ENCODE measurements at places on chromosomes 16 and 17.

- no peak for DNase-seq
Observed at GRCh38 chr17:39920218-39921210, 2.1 kb upstream of the GSDMB start.

GRCh38 chr17:41559548-41559947, 12.3 kb downstream of the KRT9 start:
- no peak for DNase-seq

GRCh38 chr17:33200587-33200986, 92.5 kb downstream of the ASIC2 start:
- DNase-seq: no peak

GRCh38 chr17:17493249-17493985, 2.8 kb downstream of the RASD1 start:
- DNase-seq: no peak

DNA sequence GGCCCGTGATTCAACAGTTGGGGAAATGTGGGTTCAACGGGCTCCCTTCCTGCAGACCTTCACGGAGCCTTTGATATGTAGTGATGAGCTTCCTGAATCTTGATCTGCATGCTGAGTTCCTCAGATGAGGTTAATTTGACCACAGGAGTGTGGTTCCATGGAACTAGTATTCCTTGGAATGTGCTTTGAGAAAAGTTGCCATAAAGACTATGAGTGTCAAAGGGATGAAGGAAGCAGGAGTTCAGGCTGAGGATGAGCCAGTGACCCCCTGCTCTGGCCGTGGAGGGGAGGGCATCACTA, 229.2 kb downstream of the MSI2 start:
- no peak for DNase-seq

DNA sequence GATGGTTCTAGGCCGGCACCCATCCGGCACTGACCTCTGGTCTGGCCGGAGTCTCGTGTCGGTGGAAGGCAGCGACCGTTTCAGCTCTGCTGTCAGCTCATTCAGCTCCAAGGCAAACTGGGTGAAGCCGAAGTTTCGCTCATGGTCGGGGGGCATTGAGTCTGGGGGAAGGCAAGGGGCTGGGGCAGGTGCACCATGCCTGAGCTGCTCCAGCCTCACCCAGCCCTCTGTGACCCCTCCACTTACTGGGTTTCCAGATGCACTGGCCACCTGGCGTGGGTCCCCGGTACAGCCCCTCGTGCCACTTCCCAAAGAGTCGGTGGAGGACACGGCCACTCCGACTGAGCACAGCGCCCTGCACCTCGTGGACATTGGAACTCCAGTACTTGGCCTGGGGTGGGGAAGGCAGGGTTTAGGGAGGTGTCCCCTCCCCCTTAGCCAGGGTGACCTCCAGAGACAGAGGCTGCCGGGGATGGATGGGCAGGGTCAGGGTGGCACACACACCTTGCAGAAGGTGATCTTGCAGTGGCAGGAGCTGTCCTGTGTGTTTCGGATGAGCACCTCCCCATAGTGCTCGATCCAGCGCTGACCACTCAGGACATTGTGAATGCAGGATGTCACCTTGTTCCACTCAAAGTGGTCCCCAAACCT, 12.6 kb downstream of the OSBPL7 start:
- DNase-seq: no peak

DNA sequence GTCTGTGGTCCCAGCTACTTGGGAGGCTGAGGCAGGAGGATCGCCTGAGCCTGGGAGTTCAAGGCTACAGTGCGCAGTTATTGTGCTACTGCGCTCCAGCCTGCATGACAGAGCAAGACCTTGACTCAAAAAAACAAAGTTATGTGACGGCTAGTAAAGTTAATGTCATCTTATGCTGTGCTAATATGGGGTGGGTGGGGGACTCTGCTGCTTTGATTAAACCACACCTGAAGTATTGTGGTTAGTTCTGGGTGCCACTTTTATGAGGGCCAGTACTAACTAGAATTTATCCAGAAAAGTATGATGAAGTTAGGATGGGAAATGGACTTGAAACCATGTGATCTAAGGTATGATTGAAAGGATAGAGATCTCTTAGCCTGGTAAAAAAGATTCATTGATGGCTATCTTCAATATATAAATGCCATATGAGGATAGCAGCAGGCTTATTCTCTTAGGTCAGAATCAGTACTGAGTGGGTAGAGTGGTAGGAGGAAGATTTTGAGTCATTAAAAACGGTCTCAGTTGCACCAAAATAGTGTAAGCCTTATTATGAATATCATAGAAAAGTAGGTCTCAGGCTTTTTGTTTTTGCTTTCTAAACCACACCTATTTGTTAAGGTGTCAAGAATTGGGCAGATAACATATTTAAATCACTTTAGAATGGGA, 5.6 kb downstream of the WSB1 start:
- DNase-seq: no peak

DNA sequence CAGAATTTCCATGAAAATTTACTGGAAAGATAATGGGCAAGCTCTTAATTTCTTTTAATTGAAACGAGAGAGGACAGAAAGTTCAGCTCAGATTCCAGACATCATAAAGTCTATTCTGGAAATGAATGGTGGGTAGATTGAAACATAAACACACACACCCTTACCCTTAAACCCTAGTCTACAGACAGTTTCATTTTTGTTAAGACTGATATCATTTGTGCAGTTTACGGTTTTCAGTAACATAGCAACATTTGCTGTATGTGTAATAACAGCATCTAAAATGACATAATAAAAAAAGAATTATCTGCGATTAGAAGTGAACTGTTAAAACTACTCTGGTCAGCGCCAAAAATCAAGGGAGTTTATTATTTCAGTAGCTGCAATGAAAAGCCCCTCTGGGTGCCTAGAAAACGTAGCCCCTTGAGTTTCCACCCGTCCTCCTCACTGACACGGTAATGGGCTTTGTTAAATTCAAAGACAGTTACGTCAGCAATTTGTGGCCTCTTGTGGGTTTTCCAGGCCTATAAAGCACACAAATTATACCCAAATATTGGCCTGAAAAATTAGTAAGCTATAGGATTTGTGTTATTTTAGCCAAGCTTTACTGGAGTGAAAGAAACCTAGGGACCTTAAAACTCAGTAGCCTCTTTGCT, 520.6 kb upstream of the SOX9 start:
- DNase-seq: no peak

Measured in activated CD8-positive, alpha-beta memory T cell treated with anti-CD3 and anti-CD28 coated beads for 1 hour (primary cell).